Hematopoietic multipotent progenitor cell treated with erythropoietin and hydrocortisone succinate and interleukin-3 and kit ligand, for 4 days (in vitro differentiated cells): ENCODE measurements at places on chromosomes 13 and 19.

GRCh38 chr19:2610637-2611482 is 91.6 kb downstream of the GNG7 start:
- DNase-seq, result peak; percentile 83

DNA sequence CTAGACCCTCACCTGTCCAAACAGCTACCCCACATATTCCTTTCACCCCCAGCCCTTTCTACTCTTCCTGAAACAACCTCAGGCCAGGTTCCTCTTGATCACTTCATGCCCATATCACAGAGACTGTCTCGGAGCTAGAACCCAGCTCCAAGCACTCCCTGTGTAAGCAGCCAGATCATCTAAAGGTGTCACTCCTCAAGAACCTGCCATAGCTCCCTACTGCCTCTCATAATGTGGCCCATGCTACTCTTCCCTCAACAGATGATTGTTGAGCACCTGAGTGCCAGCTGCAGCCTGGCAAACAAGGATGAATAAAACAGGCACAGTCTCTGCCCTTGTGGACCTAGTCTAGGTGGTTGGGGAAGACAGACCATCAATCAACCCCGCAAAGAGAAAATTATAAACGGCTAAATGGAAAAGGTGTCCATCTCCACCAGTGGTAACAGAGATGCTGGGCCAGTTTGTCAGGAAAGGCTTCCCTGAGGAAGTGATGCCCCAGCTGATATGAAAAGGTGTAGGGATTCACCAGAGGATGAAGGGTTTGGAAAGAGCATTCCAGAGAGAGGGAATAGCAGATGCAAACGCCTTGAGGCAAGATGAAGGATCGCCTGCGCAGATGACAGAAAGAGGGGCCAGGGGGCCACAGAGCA is 8.3 kb downstream of the EPS15L1 start:
- DNase-seq, result no peak

DNA sequence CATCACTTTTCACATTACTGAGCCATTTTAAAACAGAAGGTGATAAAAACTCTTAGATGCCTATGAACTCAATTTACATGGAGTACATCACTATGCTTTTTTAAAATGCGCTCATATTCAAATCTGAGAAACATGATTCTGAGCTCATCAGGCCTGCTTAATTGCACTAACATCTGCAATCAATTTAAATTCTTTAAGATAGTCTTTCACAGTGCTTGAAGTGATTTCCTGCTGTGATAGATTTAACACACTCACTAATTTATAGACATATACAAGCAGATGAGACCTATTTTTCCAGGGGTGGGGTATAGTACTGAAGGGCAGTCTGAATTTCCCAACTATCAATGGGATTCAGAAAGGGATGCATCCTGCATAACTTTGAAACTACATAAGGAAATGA is 82.9 kb downstream of the DIAPH3 start:
- no peak for DNase-seq

- no peak for DNase-seq
Observed at GRCh38 chr13:47426126-47426849, 529.4 kb upstream of the HTR2A start.

DNA sequence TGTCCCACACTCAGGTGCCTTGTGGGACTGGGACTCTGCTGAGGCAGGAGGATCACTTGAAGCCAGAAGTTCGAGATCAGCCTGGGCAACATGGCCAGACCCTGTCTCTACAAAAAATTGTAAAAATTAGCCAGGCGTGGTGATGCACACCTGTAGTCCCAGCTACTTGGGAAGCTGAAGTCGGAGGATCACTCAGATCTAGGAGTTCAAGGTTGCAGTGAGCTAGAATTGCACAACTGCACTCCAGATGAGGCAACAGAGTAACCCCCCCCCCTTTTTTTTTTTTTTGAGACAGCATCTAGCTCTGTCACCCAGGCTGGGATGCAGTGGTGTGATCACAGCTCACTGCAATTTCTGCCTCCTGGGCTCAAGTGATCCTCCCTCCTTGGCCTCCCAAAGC is 11.0 kb upstream of the SYDE1 start:
- DNase-seq, result no peak
